ENCODE measurements at places on chromosomes 1 and 21. TPM values are rescaled to one million over a fixed set of nuclear protein-coding genes. Genes with fewer than 3 reads are reported as not detected.

Gene C4BPA
- not detected for total RNA-seq

GRCh38 chr1:88401313-88401712, 282.8 kb upstream of the PKN2 start:
- no peak for DNase-seq

DNA sequence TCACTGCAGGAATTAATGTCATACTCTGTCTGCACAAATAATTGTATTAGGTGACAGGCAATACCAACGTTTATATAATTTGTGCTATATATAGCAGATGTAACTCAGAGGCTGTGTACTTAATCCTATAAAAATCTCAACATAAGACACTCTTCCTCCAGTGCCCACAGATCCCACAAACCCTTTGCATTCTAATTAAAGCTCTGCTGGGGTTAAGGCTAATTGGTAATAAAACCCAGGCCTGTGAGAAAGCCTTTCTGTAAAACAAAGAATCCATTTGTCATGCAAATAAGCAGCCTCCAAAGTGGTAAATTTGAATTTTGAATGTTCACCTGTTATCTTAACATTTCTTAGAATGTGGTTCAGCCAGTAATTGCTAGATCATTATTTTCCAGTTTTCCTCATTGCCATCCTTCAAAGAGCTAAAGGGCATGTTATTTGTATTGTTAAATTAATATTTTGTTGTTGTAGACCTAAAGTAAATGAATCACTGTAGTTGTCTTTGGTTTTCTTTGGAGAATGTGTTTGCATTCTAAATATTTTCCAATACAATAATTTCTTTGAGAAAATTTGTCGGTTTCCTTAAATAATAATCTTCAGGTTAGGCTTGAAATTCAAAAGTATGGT, 46.3 kb upstream of the PRDX6 start:
- no peak for DNase-seq

GRCh38 chr1:201826830-201827229, 2.1 kb upstream of the IPO9 start:
- DNase-seq: no peak

Gene SORT1
- total RNA-seq: 11.6 TPM

DNA sequence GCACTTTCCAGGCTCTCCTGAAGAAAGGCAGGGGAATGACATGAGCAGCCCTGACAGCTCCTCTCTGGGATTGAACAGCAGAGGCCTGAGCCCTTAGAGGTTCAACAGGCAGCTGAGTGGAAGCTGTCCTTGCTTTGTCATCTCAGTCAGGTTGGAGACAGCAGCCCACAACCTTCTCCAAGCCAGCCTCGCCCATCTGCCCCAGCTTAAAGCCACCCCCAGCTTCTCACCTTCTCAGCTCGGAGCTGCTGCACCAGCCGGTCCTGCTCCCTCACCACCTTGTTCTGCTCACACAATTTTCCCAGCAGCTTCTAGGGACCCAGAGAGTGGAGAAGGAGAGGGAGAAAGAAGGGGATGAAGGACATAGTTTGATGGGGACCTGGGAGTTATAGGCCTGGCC, 35.2 kb upstream of the GOLT1A start:
- DNase-seq: no peak

- no peak for DNase-seq
Observed at GRCh38 chr1:159958719-159959380, 4.8 kb upstream of the SLAMF9 start.

Gene PNRC2
- total RNA-seq: 69.0 TPM

- DNase-seq: peak; percentile 45
Observed at GRCh38 chr1:61120246-61120840, 38.0 kb downstream of the NFIA start.

GRCh38 chr1:107018445-107018844, 38.0 kb upstream of the PRMT6 start:
- DNase-seq: no peak

DNA sequence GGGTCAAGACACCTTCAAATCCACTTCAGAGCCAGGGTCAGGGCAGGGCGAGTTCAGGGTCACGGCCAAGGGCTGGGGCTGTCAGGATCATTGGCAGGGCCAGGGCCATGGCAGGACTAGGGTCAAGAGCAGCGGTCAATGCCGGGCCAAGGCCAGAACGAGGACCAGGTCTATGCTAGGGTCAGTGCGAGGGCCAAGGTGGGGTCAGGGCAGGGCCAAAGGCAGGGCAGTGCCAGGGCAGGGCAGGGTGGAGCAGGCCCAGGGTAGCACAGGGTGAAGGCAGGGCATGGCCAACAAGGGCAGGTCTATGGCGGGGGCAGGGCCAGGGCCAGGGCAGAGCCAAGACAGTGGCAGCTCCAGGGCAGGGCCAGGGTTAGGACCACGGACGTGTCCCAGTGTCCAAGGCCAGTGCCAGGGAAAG, 154.0 kb downstream of the LIPI start:
- no peak for DNase-seq

Gene NBPF6
- total RNA-seq: not detected
